Ovary (tissue), 10 donors: ENCODE measurements at places on chromosomes 6 and 20. TPM values are rescaled to one million over a fixed set of nuclear protein-coding genes. Genes with fewer than 3 reads are reported as not detected.
A peak's percentile ranks its signal among the peaks of the same experiment; 100 is the strongest.

GRCh38 chr20:47024461-47024937 lies 129.9 kb downstream of the EYA2 start:
- no peaks in the 10 kb centered on the region for H3K4me1 ChIP-seq
- no peak overlapping the region for H3K27ac ChIP-seq
- no peak for DNase-seq
- H3K36me3 ChIP-seq = no peaks in the 10 kb centered on the region
- H3K4me3 ChIP-seq = no peak overlapping the region

- H3K27ac ChIP-seq = no peak overlapping the region
- no peak for DNase-seq
- no peaks in the 10 kb centered on the region for H3K27me3 ChIP-seq
These were observed 10.5 kb upstream of the OGFRL1 start for GRCh38 chr6:71277926-71278600.

GRCh38 chr20:51387125-51387875 lies 155.2 kb downstream of the NFATC2 start:
- H3K4me1 ChIP-seq = peaks cover 1% of the 10 kb centered on the region
- H3K4me3 ChIP-seq = no peak overlapping the region
- no peak overlapping the region for H3K27ac ChIP-seq
- DNase-seq = no peak

Gene SPDEF
- 0.42 TPM for total RNA-seq

DNA sequence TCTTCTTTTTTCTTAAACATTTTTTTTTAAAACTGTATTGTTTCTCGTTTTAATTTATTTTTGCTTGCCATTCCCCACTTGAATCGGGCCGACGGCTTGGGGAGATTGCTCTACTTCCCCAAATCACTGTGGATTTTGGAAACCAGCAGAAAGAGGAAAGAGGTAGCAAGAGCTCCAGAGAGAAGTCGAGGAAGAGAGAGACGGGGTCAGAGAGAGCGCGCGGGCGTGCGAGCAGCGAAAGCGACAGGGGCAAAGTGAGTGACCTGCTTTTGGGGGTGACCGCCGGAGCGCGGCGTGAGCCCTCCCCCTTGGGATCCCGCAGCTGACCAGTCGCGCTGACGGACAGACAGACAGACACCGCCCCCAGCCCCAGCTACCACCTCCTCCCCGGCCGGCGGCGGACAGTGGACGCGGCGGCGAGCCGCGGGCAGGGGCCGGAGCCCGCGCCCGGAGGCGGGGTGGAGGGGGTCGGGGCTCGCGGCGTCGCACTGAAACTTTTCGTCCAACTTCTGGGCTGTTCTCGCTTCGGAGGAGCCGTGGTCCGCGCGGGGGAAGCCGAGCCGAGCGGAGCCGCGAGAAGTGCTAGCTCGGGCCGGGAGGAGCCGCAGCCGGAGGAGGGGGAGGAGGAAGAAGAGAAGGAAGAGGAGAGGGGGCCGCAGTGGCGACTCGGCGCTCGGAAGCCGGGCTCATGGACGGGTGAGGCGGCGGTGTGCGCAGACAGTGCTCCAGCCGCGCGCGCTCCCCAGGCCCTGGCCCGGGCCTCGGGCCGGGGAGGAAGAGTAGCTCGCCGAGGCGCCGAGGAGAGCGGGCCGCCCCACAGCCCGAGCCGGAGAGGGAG lies 580 bp downstream of the VEGFA start:
- no peaks in the 10 kb centered on the region for H3K36me3 ChIP-seq
- H3K27me3 ChIP-seq = no peaks in the 10 kb centered on the region
- peak; percentile 45 for DNase-seq
- peak overlapping the region; percentile 78 for H3K4me3 ChIP-seq
- H3K27ac ChIP-seq = peak overlapping the region; percentile 74
- H3K4me1 ChIP-seq = peaks cover 19% of the 10 kb centered on the region

DNA sequence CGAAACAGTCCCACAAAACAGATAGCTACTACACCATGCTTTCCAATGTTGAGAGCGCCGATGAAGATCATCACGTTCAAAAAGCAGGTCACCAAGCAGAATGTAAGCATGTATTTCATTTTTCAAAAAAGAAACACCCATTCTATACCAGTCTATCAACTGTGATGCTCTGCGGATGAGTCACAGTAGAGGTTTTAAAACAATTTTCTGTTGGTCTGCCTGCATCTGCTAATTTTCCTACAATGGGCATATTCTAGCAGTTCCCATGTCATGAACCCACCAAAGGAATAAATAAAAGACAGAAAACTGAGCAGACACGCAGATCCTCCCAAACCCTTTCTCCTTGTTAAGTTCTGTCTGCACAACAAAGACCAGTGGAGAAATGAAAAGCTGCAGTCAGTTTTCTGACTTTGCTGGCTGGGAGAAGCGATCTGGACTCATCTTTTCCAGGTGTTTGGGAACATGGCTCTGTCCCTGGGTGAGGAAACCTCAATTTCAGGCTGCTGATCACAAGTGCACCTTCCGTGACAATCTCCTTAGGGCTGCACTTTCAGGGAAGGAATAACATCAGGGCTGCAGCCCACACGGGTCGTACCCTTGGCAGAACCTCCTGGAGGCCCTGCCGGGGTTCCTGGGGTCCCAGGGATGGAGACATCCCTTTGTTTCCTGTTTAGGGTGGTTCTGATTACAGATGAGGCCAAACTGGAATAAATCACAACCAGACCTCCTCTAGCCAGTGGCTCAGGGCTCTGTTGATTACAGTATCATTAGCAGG lies 200.1 kb downstream of the BMP7 start:
- H3K4me1 ChIP-seq = no peaks in the 10 kb centered on the region
- DNase-seq = no peak
- H3K27ac ChIP-seq = no peak overlapping the region

- H3K4me1 ChIP-seq = no peaks in the 10 kb centered on the region
- H3K27ac ChIP-seq = no peak overlapping the region
- H3K4me3 ChIP-seq = no peak overlapping the region
- no peaks in the 10 kb centered on the region for H3K27me3 ChIP-seq
These were observed 2.4 kb upstream of the MYLK4 start for GRCh38 chr6:2753110-2753489.

GRCh38 chr6:14573703-14574290 lies 456.2 kb downstream of the CD83 start:
- H3K4me1 ChIP-seq = no peaks in the 10 kb centered on the region
- no peak overlapping the region for H3K4me3 ChIP-seq
- no peaks in the 10 kb centered on the region for H3K27me3 ChIP-seq
- no peak for DNase-seq

GRCh38 chr6:33903579-33903978 lies 99.8 kb upstream of the MLN start:
- H3K4me1 ChIP-seq = no peaks in the 10 kb centered on the region
- no peaks in the 10 kb centered on the region for H3K27me3 ChIP-seq
- H3K4me3 ChIP-seq = no peak overlapping the region
- H3K36me3 ChIP-seq = no peaks in the 10 kb centered on the region

DNA sequence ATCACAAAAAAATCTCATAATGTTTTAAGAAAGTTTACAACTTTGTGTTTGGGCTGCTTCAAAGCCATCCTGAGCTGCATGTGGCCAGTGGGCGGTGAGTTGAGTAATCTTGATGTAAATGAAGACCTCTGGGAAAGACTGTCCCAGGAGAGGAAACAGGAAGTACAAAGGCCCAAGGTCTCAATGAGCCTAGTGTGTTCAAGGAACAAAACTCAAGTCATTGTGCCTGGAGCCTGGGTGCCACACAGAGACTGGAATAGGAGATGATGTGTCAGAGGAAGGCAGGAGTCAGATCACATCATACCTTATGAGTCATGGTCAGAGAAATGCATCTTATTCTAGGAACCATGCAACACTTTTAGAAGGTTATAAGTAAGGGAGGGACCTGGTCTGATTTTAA lies 51.5 kb downstream of the COL19A1 start:
- no peaks in the 10 kb centered on the region for H3K36me3 ChIP-seq
- DNase-seq = no peak

GRCh38 chr6:15508931-15509330 lies 153.9 kb downstream of the DTNBP1 start:
- H3K4me1 ChIP-seq = peaks cover 7% of the 10 kb centered on the region
- no peak for DNase-seq
- H3K4me3 ChIP-seq = no peak overlapping the region
- H3K36me3 ChIP-seq = no peaks in the 10 kb centered on the region
- no peak overlapping the region for H3K27ac ChIP-seq
